NCI-H187 treated with DMSO at 0.1 percent for 48 hours (cell line): ENCODE measurements at places on chromosomes 2 and 18.

DNA sequence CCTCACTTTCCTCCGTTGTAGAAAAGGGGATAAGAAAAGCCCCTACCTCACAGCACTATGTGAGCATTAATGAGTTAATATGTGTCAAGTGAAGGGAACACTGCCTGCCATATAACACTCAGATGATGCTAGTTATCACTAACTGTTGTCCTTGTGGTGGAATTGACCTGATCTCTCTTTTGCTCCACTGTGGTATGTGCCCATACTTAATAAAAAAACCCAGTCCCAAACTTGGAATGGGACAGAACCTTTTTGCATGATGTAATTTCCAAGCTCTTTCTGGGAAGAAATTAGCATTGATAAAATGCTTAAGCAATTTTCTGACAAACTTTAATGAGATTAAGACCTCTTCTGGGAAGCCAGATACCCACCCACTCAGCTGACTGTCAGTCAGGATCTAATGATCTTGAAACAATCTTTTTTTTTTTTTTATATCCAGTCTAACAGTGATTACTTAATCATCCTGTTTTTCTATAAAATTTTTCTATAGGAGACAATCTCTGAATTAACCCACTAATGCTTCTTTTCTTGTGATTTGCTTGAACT, 158.7 kb downstream of the ZBTB7C start:
- no peak for DNase-seq

DNA sequence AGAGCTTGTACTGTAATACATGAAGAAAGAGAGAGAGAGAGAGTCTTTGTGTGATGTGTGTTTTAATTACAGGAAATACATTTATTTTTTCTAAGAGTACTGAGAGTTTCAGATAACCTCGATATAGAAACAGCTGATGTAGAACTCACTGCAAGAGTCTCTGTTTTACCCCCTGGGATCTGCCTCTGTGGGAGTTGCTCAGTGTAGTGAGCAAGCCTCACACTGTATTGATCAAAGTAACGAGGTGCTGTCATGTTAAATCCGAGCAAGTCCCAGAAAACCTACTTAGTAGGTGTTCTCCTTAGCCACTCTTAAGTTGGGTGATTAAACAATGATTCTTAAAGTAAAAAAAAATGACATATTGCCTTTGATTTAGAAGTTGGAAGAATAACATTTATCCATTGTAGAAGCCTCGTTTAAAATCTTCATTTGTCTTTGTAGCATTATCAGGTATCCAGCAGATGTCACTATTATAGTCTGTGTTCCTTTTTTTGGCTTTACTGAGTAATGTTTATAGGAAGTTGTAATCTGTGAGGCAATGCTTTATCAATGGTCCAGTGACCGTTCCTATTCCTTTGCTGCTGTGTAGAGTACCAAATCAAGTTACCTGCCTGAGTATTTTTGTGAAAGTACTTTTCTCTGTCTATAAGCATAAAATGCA, 219.0 kb downstream of the MYO3B start:
- DNase-seq: no peak

DNA sequence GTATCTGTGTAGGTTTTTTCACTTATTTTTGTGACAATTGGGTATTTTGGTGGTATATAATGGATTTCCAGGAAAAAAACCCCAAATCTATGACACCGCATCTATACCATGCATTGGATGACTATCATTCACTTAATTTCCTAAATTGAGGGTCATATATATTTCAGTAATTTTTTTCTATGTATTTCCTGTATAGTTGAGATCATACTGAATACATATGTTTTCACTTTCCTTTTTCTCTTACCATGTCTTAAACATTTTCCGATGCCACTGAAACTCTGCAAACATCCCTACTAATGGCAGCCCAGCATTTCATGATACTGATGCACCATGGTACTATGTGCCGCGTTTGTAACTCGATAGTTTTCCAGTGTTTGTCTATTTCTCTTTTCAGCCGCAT, 40.4 kb downstream of the CDKL4 start:
- DNase-seq: no peak

GRCh38 chr18:32469691-32470459, 807 bp downstream of the GAREM1 start:
- DNase-seq: no peak

DNA sequence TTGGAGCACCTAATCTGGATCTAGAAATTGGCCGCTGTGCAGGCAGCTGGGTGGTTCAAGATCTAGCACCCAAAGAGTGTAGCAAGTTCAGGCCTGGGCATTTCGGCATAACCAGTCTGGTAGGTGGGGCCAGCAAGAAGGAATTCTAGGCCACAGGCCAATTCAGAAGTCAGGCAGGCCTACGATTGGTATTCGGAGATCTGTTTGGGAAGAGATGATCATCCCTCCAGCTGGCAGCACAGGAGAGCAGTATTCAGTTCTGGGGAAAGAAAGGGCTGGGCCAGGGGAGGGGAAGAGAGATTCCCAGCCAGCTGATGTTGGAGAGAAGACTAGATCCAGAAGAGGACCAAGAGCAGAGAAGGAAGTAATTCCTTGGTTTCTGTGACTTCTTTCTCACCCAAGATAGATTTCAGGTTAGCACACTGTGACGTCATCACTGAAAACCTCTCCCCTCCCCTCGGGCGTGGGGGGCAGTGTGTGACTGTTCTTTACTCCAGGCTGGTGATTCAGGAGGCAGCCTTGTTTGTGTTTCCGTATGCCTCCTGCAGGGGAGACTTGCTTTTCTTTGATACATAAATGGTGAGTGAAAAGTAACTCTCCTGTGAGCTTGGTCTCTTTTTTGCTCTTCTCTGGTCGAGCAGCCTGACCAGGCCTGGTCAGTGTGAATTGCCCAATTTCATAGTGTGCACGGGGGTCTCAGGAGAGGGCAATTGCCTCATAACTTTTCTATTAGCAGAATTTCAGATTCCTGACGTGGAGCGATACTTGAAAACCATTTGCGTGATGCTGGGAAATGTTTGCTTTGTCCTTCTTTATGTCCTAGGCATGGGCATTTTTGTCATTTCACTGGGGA, 61.1 kb downstream of the MEIS1 start:
- DNase-seq: no peak

- DNase-seq: no peak
These were observed 49.6 kb upstream of the RPL31 start for GRCh38 chr2:100952512-100952911.

DNA sequence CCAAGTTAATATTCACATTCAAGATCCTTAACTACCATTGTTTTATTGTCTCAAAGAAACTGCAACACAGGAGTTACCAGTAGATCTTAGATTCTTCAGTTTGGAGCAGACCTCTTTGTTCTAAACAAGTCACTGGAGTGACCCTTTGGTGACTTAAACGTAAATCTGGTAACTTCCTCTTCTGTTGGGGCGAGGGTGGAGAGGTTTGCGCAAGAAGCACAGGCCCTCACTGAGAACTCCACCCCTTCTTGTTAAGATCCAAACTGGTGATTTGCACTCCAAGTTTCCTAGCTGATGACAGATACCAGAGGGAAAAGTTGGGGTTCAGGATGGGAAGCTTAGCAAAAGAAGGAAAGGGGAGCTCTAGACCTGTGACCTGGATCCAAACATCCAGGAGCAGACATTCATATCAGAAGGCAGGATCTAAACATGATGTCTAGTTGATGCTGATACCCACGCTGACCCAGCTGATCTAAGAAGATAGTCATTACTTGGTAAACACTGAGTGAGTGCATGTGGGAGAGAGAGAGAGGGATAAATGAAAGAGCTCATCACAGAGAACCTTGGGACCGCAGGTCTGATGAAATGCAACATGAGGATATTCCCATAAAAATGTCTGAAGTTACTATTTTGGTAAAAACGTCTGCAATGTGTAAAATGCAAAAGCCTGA, 256.0 kb downstream of the CDH20 start:
- DNase-seq: no peak

DNA sequence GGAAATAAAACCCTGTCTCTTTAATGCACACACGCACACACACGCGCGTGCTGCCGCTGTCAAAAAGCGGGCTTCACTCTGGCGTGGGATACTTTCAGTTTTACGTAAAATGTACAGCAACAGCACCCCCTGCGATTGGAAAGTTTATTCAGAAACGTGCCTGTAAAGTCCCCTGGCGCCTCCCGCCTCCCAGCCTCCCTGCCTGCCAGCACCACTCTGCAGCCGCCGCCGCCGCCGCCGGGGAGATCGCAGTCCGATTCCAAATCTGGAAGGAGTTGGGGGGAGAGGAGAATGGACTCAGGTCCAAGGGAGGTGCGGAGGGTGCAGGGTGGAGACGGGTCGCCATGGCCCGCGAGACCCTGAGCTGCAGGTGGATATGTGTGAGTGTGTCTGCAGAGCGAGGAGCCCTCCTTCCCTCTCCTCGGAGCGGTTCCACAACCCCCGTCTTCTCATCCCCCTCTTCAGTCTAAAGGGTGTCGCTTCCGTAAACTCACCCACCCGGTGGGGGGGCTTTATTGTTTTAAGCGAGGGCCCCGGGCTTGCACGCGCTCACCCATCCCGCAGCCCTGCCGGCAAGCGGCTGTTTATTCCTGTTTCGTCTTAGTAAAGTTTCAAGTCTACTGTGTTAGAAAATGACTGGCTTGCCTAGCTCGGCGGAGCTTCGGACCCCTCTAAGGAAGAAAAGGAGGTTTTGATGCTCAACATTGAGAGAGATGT, 1.8 kb upstream of the BCL11A start:
- DNase-seq: peak; percentile 40

GRCh38 chr2:173457366-173457765, 102.7 kb downstream of the CDCA7 start:
- no peak for DNase-seq

- no peak for DNase-seq
These were observed 1.3 kb downstream of the RASGRP3 start for GRCh38 chr2:33477473-33478468.

DNA sequence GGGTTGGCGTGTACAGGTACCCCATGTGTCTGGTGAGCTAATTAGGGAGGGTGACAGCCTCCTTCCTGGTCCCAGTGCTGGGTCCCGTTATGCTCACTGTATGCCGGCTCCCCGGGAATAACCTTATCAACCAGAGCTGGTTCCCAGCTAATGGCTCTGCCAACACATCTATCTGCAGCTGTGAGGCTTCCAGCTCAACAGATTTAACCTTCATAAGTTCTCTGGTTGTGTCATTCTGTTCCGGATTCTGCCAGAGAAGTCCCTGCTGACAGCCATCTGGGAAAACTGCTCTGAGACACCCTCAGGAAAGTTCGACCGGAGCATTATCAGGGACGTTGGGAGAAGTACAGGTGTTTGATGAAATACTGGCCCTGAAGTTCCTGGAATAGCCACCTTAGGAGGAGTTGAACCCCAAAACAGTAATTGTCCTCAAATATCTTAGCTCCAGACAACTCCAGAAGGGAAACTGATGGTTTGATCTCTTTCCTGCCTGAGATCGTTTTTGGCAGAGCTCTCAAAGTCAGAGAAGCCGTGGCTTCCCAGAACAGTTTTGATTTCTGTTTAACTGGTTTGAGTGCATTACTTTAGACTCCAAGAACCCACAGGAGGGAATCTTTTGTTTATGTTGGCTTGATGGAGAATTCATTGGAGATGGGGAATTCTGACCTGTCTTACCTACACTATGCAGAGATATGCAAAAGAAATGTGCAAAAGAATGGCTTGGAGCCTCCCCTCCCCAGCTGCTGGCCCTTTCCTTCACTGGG, 39.4 kb upstream of the TXNDC2 start:
- no peak for DNase-seq

DNA sequence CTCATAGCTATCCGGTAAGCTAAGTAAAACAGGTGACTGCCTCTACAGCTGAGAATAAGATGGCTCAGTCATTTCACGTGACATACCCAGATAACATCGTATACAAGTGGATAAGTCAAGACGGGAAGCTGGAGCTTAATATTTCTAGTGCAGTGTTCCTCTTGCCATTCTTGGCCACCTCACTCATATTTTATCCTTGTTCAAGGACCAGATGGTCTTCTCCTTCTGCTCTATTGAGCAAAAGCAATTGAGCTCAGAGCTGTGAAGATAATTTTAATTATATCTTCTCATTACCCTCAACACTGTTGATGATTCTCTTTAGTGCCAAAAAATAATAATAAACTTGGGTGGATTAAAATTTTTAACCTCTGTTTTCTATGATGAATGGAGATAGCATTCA, 201.1 kb downstream of the DCC start:
- DNase-seq: no peak

DNA sequence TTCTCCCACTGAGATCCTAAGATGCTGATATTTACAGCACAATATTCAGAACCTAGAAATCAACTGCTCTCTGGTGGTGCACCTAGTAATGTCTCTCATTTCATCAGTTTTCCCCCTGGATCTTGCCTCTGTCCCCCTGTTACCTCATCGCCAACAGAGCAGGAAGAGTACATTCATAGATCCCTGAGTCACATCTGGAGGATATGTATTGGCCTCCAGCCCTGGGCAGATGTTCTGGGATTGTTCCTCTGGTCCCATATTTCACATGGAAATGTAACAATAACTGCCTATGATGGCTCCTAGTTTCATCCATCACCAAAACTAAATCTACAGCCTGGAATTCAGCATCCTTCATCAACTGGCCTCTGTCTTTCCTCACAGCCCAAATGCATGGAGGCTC, 278.8 kb upstream of the SLC14A2 start:
- DNase-seq: no peak

GRCh38 chr18:79167526-79168190, 98.5 kb downstream of the ATP9B start:
- DNase-seq: no peak

GRCh38 chr2:63562751-63563150, 25.5 kb downstream of the WDPCP start:
- DNase-seq: no peak

DNA sequence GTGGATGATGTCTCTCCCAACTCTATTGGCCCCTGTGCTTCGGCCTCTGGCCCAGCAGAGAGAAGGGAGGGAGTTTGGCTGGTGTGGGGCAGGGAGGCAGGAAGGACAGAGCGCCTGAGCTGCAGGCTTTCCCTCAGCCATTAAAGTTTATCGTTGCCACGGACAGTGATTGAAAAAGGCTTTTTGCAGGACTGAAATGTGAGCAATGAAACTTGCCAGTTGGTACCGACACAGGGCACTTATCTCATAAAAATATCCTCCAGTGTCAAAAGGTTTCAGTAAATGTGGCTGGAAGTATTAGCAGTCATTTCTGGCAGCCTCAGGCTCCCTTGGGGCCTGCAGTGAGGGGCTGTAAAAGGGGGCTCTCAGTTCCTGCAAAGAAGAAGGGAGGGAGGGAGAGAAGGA, 169.2 kb downstream of the GLI2 start:
- no peak for DNase-seq

DNA sequence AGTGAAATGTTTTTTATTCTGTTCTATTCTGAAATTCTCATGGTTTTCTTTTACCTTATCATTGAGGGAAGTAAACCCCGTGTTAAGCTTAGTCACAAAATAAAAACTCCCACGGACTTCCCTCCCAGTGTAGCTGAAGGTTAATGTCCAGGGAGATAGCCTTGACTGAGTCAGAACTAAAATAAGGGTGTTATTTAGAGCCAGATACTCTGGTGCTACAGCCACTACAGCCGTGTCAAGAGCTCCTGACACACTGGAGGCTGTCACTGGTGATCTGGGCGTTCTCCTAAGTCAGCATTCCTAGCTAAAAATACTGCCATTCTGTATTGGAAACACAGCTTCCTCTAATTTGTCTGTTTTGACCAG, 82.0 kb upstream of the RANBP2 start:
- DNase-seq: no peak

- DNase-seq: no peak
These were observed 99.0 kb downstream of the MGAT5 start for GRCh38 chr2:134352844-134353243.

GRCh38 chr2:138823666-138824065, 43.5 kb upstream of the NXPH2 start:
- DNase-seq: no peak
